Bladder microvascular endothelial cell (primary cell): ENCODE measurements at places on chromosomes 1 and 21. TPM values are rescaled to one million over a fixed set of nuclear protein-coding genes. Genes with fewer than 3 reads are reported as not detected.

The LENEP gene
- 0.76 TPM in 1 of 2 replicates, not detected in the other for total RNA-seq

The OR2T35 gene
- total RNA-seq, result not detected in 2 replicates

The MIXL1 gene
- 0.06 TPM in 1 of 2 replicates, not detected in the other for total RNA-seq

The VANGL2 gene
- not detected in 2 replicates for total RNA-seq

The ITGB2 gene
- 0.13 and 0.16 TPM in 2 replicates for total RNA-seq
